ENCODE measurements at places on chromosomes 7 and 10. TPM values are rescaled to one million over a fixed set of nuclear protein-coding genes. Genes with fewer than 3 reads are reported as not detected.

- DNase-seq: no peak
Observed at GRCh38 chr10:86715156-86715795, 41.1 kb upstream of the BMPR1A start.

- no peak for DNase-seq
Observed at GRCh38 chr10:35626971-35627507, 15.1 kb downstream of the FZD8 start.

GRCh38 chr7:105816954-105817615 lies 59.3 kb downstream of the ATXN7L1 start:
- DNase-seq: no peak

DNA sequence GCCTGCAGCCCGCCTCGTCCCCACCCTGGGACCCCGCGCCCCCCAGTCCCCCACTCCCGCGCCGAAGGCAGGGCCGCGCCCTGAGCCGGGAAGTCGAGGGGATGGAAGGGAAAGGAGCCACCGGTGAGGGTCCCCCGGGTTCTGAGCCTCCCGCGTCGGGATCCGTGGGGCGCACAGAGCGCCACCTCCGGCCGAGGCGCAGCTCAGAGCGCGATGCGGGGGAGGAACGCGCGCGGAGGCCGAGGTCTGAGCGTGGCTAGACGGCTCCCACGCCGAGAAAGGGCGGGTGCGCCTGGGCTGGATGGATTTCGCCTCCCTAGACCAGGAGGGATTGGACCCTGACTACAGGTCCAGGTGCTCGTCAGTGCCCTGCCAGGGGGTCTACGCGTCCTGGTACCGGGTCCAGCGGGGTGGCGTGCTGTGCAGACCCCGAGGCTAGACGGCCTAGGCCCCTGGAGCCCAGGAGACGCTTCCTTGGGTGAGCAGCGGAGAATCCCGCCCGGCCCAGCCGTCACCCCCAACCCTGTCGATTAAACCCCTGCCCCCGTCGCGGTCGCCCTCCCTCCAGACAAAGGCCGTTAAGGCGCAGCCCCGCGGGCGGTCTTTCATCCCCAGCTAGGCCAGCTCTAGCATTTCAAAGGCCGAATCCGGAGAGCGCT lies 986 bp upstream of the PDGFA start:
- DNase-seq: no peak

GRCh38 chr7:100469227-100470044 lies 5.4 kb upstream of the SPACDR start:
- peak; percentile 60 for DNase-seq

DNA sequence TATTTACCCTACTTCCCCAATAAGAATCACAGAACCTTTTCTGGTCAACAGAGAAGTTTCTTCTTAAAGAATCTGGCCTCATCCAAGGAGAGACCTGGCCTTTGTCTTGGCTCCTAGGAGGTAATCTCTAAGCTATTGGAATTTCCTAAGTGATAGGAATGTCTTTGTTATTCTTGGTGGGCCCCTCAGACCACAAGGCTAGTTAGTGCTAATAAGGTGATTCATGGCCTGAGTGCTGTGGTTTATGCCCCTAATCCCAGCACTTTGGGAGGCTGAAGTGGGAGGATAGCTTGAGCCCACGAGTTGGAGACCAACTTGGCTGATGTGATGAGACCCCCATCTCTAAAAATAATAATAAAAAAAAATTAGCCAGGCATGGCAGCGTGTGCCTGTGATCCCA lies 60.0 kb upstream of the CYP2C18 start:
- no peak for DNase-seq

Gene ZNF804B
- polyA plus RNA-seq: 0.28 TPM

- DNase-seq: peak; percentile 61
Observed at GRCh38 chr7:28069807-28070206, 110.8 kb downstream of the JAZF1 start.

Gene LGI1
- polyA plus RNA-seq: 6.0 TPM

GRCh38 chr10:86366902-86367151 lies 232 bp upstream of the GRID1 start:
- DNase-seq: no peak

DNA sequence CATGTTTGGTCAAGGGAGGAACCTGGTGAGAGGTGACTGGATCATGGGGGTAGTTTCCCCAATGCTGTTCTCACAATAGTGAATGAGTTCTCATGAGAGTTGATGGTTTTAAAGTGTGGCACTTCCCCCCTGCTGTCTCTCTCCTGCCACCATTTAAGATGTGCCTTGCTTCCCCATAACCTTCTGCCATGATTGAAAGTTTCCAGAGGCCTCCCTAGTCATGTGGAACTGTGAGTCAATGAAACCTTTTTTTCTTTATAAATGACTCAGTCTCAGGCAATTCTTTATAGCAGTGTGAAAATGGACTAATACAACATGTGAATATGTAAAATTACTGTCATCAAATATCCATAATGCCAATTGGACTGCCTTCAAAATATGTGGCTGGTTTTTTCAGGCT lies 165.5 kb upstream of the TARP start:
- DNase-seq: no peak

DNA sequence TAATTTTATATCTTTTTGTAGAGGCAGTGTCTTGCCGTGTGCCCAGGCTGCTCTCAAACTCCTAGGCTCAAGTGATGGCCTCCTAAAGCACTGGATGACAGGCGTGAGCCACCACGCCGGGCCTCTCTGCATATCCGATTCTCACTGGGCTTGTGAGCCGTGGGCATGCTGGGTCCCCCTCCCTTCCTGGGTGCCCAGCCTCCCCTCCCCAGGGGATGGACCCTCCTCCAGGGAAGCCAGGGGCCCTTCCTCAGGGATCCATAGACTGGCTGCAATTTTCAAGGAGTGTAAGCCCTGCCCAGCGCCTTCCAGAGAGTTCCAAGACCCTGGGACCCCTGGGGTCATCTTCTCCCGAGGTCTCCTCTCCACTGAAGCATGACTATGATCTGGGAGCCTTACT lies 23.7 kb upstream of the ELFN1 start:
- no peak for DNase-seq

DNA sequence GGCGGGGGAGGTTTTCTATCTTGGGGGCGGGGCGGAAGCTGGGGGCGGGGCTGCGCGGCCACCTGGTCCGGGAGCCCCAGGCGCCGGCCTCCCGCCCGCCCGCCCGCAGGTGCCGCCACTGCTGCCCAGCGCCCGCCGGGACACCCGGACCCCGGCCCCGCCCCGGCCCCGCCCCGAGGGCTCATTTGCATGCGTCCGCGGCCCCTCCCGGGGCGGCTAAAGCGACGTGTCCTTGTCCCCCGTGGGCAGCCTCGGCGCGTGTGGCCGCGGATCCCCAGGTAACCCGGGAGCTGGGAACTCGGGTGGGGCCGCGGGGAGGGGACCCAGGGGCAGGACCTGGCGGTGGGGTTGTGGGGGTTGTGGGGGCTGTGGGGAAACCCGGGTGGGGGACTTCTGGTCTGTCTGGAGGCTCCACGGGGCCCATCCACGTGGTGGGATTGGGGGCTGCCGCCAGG lies at the start of gene BHLHA15:
Gene BHLHA15, plus strand, starts transcription at position 219 of the 455 bp plus-strand sequence. CDS start 871 bp downstream, outside the sequence.
- DNase-seq: no peak

GRCh38 chr7:44496385-44496784 lies 5.9 kb upstream of the NUDCD3 start:
- DNase-seq: no peak

DNA sequence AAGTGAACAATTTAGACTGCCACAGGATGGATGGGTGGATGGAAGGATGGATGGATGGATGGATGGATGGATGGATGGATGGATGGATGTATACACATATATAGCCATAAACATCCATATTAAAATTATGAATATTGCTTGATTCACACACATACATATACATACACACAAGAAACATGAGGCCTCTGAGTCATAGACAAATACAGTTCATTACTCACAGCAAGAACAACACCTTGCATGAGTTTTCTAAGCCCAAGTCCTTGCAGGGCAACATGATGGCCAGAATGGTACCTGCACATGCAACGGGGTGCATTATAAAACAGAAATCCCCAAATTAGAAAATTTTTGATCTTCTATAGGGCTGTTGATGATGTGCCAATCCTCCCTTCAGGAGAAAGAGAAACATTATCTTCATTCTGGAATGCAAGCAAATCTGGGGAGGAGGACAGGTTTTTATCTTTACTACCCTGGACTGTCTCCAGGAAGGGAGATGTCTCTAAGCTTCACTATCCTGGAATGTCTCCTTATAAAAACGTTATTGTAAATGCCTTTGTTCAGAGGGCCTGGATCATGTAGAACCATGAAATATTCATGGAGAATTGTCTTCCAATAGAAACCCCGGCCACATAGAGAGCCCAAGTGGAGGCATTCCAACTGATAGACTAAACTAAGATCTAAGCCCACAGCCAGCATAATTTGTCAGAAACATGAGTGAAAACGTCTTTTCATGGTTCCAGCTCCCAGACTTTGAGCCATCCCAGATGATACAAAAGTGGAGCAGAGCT lies 238.6 kb upstream of the LRRN3 start:
- DNase-seq: no peak

- no peak for DNase-seq
Observed at GRCh38 chr7:35971133-35971891, 170.5 kb downstream of the SEPTIN7 start.

GRCh38 chr7:31922848-31923247 lies 147.4 kb downstream of the PDE1C start:
- DNase-seq: no peak

- DNase-seq: no peak
Observed at GRCh38 chr7:18648849-18649758, 153.6 kb downstream of the HDAC9 start.

Gene EBLN1
- not detected for polyA plus RNA-seq

Gene BICC1
- 90.1 TPM for polyA plus RNA-seq

DNA sequence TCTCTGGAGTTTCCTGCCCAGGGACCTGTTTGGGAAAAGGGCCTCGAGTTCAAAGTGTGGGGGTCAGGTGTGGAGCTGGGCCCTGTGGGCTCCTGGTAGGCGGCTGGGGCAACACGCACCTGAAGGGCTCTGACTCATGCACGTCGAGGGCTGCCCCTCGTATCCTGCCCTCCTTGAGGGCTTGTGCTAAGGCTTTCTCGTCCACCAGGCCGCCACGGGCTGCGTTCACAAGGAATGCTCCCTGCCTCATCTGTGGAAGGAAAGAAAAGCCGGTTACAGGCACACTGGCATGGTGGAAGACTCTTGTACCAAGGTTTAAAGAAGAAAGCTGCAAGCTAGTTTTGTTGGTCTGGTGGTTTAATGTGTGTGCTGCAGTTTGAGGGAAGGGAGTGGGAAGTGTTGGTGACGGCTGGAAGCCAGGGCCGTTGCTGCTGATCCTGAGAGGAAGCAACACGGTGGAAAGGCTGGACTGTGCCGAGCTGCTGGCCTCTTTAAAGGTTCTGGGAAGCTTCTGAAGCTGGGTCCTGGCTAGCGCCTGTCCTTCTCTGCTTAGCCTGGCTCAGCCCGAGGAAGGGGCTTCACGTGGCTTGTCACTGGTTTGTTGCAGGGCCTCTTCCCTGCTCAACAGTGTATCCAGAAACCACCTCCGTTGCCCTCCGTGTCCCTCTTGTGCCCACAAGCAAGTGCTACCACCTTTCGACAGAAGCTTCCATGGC lies 52.0 kb downstream of the ZRANB1 start:
- DNase-seq: no peak

GRCh38 chr10:75202321-75203045 lies 8.1 kb upstream of the VDAC2 start:
- DNase-seq: no peak

GRCh38 chr10:129944456-129944855 lies 19.6 kb downstream of the EBF3 start:
- DNase-seq: no peak

- DNase-seq: peak; percentile 52
Observed at GRCh38 chr10:81019029-81019890, 481.6 kb downstream of the SH2D4B start.

DNA sequence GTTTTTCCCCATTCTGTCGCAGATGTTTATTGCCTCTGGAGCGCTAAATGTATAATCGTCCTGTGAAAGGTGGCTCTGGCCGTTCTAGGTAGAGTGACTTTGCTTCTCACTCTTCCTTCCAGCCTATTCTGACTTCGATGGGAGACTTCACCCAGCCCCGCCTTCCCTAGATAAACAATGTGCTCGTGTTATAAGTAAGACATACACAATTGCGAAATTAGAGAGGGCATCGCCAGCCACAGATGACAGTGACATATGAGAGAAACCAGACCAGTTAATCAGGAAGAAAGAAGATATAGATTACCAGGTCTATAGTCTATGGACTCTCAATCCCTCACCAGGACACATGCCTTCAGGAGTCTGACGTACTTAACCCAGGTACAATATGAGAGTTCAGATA lies 1050.5 kb upstream of the AUTS2 start:
- no peak for DNase-seq

DNA sequence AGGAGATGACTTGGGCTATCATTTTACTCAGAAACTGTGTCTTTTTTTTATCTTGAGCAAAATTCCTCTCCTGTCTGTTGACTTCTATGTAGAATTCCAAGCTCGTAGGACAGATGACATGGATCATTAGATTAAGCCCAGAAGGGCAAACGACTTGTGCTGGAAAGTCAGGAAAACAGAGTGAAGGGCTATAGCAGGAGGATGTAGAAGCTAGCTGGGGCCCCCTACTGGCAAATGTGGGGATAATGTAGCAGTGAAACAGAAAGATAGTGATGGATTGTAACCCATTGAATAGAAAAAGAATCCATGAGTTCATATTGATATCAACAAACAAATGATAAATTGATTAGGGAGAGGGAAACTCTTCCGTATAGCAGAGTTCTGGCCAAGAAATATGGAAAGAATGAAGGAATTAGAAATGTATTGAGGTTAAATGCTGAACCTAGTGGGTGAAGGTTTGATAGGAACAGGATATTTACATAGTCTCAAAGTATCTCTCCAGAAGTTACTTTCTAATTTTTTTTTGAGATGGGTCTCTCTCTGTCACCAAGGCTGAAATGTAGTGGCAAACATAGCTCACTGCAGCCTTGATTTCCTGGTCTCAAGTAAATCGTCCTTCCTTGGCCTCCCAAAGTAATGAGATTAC lies 103.6 kb downstream of the LYZL1 start:
- DNase-seq: no peak

DNA sequence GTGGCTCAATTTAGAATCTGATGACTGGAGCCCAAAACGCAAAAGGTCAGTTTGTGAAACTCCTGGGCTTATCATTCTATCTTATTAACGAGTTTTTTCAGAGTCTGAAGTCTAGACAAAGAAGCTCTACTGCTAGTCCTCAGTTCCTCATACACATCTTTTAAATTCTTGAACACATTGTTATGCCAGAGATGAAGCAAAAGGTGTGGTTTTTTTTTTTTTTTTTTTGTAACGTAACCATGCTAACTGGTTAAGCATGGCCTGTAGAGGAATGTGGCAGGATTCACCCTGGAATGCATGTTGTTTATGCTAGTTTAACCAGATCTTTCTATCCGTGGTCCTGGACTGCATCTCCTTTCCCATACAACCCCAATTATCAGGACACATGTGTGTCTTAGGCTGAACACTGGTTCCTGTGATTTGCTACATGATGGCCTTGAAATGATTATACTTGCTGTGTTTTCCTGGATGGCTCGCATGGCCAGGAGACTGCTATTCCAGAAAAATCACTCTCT lies 79.3 kb upstream of the MDFIC start:
- no peak for DNase-seq

DNA sequence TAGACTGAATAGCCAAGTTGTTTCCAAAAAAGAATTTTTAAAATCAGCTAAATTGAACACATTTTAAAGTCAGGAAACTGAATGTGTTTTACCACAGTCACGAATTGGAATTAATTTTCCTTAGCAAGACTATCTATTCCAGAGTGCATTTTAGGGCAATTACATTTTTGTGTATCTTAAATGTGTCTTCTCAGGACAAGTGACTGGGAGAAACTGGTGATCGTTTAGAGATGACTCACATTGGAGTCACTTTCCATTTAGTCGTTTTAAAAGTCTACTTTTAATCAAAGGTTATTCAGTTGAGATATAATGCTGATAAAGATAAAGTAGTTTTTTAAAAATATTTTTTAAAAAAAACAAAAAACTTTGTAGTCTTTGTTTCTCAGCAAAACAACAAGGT lies 191.7 kb upstream of the SLC26A5 start:
- no peak for DNase-seq

Gene TMEM184A
- polyA plus RNA-seq: 3.6 TPM
